ENCODE measurements at places on chromosomes 5 and 9.

DNA sequence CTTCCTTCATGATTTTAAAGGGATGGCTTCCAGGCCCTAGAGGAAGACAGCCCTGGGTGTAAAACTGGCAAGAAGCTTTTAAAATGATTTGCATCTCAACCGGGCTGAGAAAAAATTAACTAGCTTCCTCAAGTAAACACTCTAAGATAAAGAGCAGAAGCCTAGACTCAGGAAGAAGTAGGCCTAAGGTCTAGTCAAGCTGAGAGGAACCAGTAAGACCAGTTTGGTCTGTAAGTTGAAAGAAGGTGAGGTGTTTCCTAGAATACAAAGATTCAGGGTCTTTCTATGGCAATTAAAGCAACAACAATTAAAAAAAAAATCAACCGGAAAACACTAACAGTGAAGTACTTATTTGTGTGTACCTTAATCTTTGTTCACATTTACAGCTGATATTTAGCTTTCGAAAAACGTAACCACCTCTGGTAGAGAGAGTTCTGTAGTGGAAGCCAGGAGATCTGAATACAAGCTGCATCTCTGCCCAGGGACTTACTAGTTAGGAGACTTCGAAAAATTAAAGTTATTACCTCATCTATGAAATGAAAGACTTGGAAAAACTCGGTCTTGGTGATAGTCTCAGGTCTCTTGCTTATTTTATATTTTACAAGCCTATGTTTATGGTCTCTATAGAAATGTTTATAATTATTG is 75.7 kb downstream of the TUSC1 start:
- no peak for DNase-seq

DNA sequence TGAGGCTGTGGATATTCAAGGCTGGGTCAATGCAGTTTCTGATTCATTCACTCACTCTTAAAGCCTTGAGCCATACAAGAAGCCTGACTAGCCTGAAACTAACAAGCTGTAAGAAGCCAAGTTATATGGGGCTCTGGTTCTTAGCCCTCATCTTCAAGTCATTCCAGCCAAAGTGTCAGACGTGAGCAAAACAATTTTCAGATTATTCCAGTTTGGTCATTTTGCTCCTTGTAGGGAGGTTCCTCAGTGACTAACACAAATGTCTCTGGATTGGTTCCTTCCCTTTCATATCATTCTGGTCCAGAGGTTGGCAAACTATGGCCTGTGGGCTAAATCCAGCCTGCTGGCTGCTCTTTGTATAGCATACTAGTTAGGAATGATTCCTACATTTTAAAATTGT is 12.5 kb upstream of the SHOC1 start:
- no peak for DNase-seq

DNA sequence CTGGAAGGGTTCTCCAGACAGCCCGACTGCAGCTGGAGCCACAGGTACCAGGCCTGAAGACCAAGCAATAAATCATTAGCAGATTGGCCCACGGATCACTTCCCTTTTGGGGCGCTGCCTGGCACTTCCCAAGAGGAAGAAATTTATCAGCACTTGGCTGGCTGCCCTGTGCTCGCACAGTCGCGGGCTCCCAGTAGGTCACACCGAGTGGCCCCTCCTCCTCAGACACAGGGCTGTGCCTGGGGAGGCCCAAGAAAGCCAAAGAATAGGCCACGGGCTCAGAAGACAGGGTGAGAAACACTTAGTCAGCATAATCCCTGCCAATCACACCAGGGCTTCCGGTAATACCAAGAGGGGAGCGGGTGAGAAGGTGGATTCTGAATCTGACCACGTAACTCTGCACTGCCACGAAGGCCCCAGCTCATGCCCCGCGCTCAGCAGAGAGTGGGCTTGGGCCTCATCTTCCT is 115.7 kb upstream of the MSX2 start:
- DNase-seq = no peak

DNA sequence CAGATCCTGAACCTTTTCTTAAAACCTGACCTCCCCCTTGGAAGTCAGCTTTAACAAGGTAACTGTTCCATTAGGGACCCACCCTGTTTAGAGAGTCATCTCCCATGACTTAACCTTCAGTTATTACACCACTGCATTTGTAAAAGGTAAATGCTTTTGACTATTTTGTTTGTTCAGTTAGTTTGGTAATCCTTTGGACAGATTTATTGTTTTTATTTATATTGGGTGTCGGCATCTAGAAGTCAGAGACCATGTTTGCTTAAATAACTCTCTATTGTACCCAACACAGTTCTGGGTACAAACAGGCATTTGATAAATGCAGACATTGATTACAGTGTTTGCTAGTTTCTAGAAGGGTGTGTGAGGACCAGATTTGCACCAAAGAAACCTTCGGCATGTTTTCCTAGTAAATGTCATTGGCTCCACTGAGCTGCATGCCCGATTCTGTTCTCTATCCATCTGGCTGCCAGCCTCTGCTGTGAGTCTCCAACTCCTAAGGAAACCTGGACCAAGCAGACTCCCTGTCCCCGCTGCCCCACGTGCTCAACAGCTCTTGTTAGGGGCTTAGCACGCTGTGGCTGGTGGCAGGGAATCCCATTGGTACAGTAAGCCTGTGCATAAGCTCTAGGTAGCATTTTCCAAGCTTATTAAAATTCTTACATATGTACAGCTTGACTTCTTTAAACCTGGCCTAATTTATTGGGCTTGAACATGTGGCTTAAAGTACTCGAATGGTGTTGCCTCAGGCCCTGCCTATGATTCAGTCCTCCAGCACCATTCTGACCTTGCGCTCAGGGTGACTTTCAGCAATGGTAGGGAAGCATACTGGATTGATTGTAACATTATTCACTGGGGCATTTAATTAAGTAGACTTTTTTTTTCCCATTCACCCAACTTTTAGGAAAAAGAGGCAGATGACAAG is 6.6 kb downstream of the PCBD2 start:
- DNase-seq = no peak

DNA sequence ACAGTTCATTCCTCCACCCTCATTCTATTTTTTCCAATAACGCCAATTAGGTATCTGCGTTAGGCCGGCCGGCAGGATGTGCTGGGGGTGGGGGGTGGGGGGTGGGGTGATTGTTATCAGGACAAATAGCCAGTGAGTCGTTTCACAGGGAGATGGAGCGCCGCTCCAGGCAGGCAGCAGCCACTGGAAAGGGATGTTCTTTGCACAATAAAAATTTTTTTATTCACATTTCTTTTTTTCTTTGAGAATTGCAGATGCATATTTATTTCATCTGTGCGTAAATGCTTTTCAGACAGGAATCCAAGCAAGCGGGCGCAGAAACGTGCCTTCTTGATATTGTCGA is 4.1 kb downstream of the LMX1B start:
- DNase-seq = no peak

- DNase-seq = no peak
These were observed 449.3 kb upstream of the KLF4 start for GRCh38 chr9:107938801-107939386.

- no peak for DNase-seq
These were observed 352.1 kb downstream of the GADD45G start for GRCh38 chr9:89956907-89957306.

DNA sequence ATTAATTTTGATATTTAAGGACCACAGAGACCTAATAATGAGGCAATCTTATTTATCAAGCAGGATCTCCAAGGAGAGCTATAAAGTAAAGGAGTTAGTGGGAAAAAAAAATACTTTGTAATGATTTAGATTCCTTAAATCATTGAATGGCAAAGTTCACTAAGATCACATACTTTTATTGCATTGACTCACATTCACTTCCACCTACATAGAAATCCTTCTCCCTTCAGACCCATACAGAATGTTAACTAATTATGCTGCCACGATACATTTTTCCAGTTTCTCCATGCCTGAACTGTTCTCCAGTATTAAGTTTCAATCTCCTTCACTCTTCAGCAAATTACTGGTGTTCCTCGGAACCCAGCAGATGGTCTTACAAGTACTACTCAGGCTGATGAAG is 388.7 kb downstream of the EFNA5 start:
- DNase-seq = no peak

DNA sequence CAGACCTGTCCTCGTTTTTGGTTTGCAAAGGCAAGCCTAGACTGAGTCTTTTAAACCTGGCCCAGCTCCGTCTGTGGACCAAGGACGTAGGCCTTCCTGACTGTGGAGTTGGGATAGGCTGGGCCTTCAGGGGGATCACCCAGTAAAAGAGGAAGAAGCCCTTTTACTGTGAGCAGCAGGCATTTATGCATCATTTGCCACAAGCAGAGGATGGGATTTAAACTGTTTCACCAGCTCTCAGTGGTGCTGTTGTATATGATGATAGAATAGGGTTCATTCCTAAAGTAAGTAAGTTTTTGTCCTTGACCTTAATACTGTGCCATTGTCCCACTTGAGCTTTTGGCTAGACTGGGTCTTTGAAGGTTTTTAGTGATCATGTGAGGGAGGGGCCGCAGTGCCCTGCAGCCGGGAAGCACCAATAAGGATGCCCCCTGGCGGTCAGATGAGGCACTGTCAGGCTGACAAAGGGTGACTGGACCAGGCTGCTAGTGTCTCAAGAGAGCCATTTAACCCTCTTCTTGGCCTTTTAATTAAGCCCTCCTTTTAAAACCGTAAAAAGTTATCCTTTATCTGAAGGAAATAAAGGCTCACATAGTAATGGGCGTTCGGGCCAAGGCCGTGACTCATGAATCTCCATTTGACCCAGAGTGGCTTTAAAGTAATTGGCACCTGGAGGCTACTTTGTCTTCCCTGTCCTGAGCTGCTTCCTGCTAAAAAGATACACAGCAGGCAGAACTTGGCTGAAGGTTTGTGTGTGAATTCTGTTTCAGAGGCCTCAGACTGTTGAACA is 74.0 kb downstream of the UBAP1 start:
- DNase-seq = peak; percentile 73

GRCh38 chr5:133664422-133664821 is 52.1 kb upstream of the FSTL4 start:
- peak; percentile 9 for DNase-seq

DNA sequence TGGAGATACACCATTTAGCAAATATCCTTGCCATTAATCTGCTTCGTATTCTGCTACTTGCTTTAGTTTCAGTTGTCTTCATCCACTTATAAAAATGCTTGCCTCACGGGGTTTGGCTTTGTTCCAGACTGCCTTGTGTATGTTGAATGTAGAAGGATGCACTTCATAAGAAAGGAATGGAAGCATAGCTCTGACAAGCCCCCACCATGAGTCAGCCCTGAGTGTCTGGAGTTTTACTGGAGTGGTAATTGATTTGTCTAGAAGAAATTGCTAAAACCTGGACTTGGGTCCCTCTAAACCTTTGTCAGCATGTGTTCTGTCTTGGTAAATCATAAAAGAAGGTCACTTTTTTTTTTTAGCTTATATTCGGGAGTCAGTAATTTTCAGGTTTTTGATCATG is 4.6 kb downstream of the TEX48 start:
- no peak for DNase-seq
